ENCODE measurements at places on chromosomes 7 and 10. TPM values are rescaled to one million over a fixed set of nuclear protein-coding genes. Genes with fewer than 3 reads are reported as not detected.

ARHGAP21 gene
- 26.1 TPM for total RNA-seq

PBLD gene
- 1.4 TPM for total RNA-seq

ASZ1 gene
- not detected for total RNA-seq

DNA sequence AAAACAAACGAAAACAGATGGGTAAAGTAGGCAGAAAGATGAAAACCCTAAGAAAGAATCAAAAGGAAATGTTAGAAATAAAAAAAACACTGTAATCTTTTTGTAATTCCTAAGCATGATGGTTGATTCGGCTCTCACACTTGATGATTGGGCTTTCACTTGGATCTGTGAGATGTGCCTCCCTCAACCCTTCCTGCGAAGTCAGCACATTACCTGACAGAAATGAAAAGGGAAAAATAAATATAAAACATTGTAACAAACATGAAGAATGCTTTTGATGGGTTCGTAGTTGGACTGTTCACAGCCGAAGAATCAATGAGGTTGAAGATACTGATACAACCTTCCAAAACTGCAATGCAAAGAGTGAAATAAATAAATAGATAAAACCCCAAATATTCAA is 99.8 kb downstream of the AKR1D1 start:
- no peaks in the 10 kb centered on the region for H3K4me1 ChIP-seq
- no peak overlapping the region for H3K4me3 ChIP-seq
- no peaks in the 10 kb centered on the region for H3K36me3 ChIP-seq
- no peak for DNase-seq
- no peaks in the 10 kb centered on the region for H3K27me3 ChIP-seq
- H3K27ac ChIP-seq, result no peak overlapping the region

GRCh38 chr10:76942628-76943416 is 694.8 kb downstream of the KCNMA1 start:
- H3K4me1 ChIP-seq, result no peaks in the 10 kb centered on the region
- DNase-seq, result no peak
- H3K27me3 ChIP-seq, result no peaks in the 10 kb centered on the region
- H3K4me3 ChIP-seq, result no peak overlapping the region

GRCh38 chr7:95342642-95343307 is 18.4 kb upstream of the PON1 start:
- H3K4me3 ChIP-seq, result no peak overlapping the region
- no peaks in the 10 kb centered on the region for H3K36me3 ChIP-seq
- no peaks in the 10 kb centered on the region for H3K27me3 ChIP-seq
- H3K4me1 ChIP-seq, result no peaks in the 10 kb centered on the region

GRCh38 chr7:128135159-128135514 is 103.9 kb upstream of the LRRC4 start:
- no peak for DNase-seq
- H3K36me3 ChIP-seq, result no peaks in the 10 kb centered on the region
- H3K27ac ChIP-seq, result no peak overlapping the region
- no peaks in the 10 kb centered on the region for H3K27me3 ChIP-seq
- H3K4me3 ChIP-seq, result peak overlapping the region; percentile 62

DNA sequence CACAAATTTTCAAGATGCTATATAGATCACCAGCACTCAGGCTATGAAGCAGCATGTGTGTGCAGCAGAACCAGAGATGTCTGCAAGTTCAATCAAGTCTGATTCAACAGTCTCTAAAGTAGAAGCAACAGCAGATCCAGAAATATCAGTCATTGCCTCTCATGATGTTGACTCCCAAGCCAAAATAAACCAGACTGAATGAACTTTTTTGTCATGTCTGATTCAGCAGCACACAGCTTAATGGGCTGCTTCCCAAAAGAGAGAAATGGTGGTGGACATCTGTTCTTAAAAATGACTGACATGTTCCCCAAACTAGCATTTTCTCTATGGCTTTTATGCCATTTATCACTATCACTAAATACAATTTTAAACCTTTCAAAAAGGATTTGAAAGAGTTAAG is 53.8 kb downstream of the TMEM26 start:
- no peak overlapping the region for H3K4me3 ChIP-seq
- no peaks in the 10 kb centered on the region for H3K27me3 ChIP-seq
- no peak overlapping the region for H3K27ac ChIP-seq
- H3K4me1 ChIP-seq, result no peaks in the 10 kb centered on the region

DNA sequence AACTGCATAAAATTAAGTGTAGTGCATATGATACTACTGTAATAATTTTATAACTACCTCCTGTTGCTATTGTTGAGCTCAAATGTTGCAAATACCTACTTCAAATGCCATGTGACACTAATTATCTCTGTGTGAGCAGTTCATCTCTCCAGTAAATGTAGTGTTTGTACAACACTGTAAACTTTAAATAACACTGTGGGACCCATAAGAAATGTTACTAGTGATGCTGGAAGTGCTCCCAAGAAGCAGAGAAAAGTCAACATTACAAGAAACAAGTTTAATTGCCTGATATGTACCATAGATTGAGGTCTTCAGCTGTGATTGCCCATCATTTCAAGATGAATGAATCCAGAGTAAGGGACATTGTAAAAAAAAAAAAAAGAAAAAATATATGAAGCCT is 39.9 kb downstream of the RALA start:
- no peak overlapping the region for H3K4me3 ChIP-seq
- H3K36me3 ChIP-seq, result no peaks in the 10 kb centered on the region

DNA sequence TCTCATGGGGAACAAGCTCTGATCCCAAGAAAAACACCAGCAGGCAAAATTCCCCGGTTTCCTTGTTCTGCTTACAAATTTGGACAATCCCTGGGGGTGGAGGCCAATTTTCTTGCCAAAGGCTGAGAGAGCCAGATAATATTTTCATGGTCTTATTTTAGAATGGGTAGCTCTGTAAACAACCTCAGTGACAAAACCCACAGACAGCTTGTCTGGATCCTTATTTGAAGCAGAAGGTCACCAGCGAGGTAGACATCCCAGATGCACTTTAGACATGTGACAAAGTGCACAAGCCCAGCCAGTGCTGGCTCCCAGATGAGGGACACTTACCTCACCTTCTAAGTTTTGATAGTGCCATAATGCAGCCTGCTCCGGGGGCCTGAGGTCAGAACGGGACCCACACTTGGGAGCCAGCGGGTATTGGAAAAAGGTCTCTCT is 102.6 kb upstream of the DDC start:
- H3K27me3 ChIP-seq, result no peaks in the 10 kb centered on the region
- peaks cover 28% of the 10 kb centered on the region for H3K4me1 ChIP-seq
- no peak for DNase-seq
- no peak overlapping the region for H3K27ac ChIP-seq

DNA sequence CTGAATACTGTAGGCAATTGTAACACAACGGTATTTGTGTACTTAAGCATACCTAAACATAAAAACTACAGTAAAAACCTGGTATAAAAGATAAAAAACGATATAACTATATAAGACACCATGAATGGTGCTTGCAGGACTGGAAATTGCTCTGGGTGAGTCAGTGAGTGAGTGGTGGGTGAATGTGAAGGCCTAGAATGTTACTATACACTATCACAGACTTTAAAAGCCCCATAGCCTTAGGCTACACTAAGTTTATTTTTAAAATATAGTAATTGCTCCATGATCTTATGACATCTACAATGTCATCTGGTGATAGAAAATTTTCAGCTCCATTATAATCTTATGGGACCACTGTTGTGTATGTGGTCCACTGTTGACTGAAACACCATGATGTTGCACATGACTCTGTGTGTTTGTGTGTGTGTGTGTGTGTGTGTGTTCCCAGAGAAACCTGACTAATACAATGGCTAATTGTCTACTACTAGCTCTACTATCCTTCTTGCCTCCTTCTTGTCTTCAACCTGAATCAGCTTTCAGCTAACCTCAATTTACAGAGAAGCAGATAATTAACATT is 27.6 kb upstream of the PRPF18 start:
- no peaks in the 10 kb centered on the region for H3K27me3 ChIP-seq
- H3K36me3 ChIP-seq, result no peaks in the 10 kb centered on the region
- H3K27ac ChIP-seq, result no peak overlapping the region

GRCh38 chr7:327233-327931 is 37.4 kb downstream of the FOXL3 start:
- no peaks in the 10 kb centered on the region for H3K4me1 ChIP-seq
- H3K27ac ChIP-seq, result no peak overlapping the region
- H3K36me3 ChIP-seq, result no peaks in the 10 kb centered on the region
- no peaks in the 10 kb centered on the region for H3K27me3 ChIP-seq
- no peak for DNase-seq
- no peak overlapping the region for H3K4me3 ChIP-seq
